Stimulated activated CD8-positive, alpha-beta memory T cell treated with anti-CD3 and anti-CD28 coated beads, Interleukin-7, amount 100 ng/mL, for 48 hours (primary cell): ENCODE measurements at places on chromosomes 3 and 15.

DNA sequence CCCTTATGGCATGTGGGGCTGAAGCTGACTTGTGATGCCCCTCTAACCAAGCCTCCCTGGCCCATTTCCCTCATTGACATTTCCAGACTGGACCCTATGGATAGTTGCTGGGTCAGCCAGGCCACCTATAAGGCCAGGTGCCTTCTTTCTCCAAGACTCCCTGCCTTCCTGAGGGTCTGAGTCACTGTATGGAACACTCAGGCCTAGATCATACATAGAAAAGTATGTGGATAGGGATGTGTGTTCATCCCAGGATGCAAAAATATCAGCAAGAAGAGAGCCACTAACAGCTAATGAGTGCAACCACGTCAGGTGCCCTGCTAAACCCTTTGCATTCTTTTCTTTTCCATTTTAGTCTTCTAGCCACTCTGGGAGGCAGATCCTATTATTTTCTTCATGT is 168.4 kb upstream of the WNT5A start:
- DNase-seq: no peak

- no peak for DNase-seq
These were observed 8.3 kb upstream of the LMOD3 start for GRCh38 chr3:69130689-69131088.

DNA sequence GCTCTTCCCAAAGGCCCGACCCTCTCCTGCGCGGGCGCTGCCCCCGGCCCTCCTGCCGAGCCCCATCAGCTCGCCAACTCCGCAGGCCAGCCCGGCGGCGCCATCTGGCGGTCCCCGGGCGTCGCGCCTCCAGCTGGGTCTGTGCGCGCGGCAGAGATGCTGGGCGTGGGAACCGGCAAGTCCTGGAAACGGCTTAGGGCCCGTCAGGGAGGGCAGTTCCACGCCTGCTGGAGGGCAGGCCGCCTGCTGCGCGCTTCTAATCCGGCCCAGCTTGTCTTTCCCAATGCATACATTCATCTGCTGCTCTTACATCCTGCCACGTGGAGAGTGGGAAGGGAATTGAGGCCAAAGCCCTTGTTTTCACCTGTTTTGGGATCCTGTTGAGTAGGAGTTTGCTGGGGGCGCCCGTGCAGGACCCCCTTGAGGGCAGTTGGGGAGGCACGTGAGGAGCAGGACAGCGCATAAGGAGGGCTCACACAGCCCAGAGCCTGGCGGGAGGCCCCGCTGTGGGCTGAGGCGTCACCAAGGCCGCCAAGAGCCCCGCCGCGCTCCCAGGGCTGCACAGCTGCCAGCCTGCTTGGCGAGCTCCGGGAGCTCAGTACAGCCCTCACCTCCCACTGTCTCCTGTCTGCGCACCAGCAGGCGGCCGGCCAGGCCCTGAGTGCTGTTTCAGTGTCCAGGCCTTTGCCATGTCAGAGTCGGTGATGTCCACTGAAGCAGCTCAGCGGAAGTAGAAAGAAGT is 165.6 kb downstream of the NSMCE3 start:
- peak; percentile 34 for DNase-seq

DNA sequence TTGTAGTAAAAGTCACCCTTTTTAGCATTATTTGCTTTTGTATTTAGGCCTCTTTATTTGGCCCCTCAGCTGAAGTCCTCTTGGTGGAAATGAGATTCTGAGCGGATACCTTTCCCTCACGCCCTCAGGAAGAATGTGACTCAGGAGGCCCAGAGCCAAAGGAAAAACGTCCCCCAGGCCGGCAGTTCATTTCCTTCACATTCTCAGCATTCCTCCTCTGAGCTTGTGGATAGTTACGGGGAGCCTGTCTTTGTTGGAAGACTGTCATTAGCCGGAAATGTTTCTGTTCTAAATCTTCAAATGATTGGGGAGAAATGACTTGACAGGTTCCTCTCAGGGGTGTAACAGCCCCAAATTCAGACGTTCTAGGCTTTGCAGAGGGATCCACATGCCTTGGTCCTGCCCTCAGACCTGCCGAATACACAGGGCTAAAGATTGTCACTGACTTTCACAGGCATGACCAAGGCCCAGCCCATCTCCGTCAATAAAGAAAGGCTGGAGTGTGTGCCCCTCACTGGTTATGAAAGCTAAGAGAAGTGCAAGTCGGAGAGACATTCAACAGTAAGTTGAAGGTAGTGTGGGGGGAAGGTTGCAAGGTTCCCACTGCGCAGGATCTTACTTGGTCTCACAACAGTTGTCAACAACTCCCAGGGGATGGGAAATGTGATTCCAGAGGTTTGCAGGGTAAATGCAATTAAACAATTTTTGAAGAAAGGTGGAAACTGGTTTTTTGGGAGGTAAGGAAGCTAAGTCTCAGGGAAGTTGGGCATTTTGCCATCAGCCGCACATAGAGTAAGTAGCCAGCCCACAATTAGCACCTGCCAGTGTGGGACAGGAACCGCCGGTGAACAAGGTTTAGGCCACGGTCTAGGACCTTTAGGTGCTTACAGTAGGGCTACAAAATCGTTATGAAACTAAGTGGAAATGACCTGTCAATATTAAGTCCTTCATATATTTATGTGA is 39.7 kb upstream of the MYZAP start:
- DNase-seq: no peak

GRCh38 chr3:32336113-32336498 is 55.5 kb upstream of the CMTM7 start:
- DNase-seq: no peak

DNA sequence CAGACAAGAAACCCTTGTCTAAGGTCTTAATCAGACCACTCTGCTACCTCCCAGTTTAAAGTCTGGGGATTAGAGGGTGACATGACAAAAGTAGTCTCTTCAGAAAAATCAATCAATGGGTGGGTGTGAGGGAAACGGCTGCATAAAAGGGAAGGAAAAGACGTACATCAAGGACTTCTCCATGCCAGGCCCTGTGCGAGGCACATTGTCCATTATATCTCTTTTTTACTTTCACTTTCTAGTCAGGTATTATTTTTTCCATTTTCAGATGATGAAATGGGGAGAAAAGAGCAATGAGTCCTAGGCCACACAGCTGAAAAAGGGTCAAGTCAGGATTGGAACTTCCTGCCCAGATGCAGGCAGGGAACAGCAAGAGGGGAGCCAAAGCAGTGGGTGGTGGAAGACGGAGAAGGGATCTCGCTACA is 4.6 kb upstream of the CX3CR1 start:
- DNase-seq: no peak
